ENCODE measurements at places on chromosomes 11 and 22.

DNA sequence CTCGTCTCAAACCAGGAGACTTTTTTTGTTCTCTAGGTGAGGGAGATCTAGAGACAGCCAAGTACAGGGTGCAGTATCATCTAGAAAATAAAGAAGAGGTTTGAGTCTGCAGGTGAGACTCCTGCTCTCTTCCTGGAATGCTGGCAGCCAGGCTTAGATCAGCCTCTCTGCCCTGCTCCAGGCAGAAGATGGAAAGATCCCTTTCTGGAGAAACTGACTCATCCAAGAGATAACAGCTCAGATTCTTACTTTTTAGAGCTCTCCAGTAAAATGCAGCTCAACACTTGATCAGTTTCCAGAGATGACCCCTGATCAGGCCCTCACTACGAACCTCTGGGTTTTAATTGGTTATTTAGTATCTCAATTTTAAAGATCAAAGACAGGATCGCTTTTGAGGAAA, 44.6 kb upstream of the EHF start:
- no peak for DNase-seq

DNA sequence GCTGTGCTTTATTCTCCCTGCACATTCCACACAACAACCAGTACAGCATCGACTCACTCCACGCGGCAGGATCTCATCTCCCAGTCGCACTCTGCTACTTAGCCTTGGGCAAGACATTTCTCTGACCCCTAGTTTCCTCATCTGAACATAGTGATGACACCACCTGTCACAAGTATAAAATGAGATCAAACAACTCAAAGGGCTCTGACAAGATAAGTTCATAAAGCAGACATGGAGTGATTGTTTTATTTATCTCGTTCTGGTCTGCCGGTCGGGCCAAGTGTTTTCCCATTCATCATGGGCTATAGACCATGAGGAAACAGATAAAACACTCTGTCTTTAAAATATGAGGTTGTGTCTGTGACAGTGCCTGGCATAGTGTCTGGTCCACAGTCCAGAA, 35.0 kb downstream of the DSCAML1 start:
- DNase-seq = no peak

DNA sequence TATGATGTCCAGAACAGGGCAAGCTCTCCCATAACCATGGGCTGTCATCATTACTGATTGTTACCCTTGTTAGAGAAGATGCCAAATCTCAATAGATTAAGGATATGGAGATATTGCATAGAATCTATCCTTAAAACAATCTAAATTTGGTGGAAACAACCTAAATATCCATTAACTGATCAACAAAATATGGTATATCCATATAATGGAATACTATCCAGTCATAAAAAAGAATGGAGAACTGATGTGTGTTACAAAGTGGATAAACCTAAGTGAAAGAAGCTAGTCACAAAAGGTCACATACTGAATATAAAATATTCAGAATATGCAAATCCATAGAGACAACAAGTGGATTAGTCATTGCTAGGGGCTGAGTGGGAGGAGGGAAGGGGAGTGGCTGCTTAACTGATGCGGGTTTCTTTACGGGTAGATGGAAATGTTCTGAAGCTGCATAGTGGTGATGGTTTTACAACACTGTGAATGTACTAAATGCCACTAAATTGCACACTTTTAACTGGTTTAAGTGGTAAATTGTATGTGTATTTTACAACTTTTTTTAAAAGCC, 36.1 kb upstream of the SMCO4 start:
- DNase-seq = no peak

DNA sequence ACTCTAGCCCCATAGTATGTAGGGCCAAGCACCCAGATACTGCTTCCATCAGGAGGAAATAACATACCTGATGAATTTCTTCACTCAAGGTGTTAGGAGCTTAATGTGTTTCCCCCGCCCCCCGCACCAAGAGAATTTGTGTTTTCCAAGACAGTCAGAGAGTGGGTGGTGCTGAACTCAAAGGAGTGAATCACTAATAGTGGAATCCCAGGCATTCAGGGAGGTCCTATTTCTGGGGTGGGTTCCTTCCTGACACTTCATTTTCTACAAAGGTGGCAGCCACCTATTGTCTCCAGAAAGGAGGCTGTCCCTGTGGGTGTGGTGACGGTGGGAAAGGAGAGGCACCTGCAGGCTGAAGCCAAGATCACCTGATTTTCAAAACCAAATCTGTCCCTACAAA, 50.8 kb upstream of the ELF5 start:
- no peak for DNase-seq

GRCh38 chr11:80694385-80694784, 1253.6 kb upstream of the TENM4 start:
- no peak for DNase-seq
